ENCODE measurements at places on chromosomes 12 and 14.
A peak's percentile ranks its signal among the peaks of the same experiment; 100 is the strongest.

GRCh38 chr12:55610598-55610997 lies 26.1 kb upstream of the OR10P1 start:
- no peak for DNase-seq

- no peak for DNase-seq
Observed at GRCh38 chr12:109729371-109729781, 15.8 kb downstream of the FAM222A start.

DNA sequence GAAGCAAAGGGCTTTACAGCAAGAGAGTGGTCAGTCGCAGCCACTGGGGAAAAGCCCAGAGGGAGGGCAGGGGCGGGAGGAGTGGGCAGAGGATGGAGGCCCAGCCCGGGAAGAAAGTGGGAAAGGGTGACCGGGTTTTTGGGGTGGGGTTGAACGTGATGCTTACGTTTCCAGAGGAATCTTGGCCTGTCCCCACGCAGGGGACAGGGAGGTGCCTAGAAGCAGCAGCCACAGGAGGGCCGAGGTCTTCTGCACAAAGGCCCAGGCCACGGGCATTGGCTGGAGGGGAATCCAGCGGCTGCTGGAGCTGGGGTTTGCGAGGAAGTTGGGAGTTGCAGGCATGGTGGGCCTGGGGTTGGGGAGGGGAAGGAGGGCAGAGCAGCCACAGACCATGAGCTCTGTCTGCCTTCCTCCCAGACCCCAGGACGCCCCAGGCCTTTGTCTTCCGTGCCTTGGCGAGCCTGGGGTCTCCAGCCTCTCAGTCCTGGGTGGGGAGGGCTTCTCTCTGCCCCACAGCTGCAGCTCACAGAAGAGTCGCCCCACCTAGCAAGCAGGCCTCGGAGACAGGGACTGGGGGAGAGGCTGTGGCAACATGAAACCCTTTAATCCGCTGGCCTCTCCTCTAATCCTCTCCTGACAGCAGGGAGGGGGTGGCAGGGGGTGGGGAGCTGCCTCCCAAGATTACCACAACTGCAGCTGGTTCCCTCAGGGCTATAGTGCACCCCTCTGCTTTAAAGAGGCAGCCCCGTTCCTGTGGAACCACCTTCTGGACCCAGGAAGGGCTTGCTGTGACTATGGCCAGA lies at the start of gene CACNA2D4:
TSS of gene CACNA2D4 (minus strand) at position 572 of the 803 bp plus-strand sequence. CDS start at position 393, 179 bp downstream.
- DNase-seq = peak; percentile 48

GRCh38 chr14:78951602-78952001 lies 781.4 kb downstream of the NRXN3 start:
- DNase-seq = no peak

DNA sequence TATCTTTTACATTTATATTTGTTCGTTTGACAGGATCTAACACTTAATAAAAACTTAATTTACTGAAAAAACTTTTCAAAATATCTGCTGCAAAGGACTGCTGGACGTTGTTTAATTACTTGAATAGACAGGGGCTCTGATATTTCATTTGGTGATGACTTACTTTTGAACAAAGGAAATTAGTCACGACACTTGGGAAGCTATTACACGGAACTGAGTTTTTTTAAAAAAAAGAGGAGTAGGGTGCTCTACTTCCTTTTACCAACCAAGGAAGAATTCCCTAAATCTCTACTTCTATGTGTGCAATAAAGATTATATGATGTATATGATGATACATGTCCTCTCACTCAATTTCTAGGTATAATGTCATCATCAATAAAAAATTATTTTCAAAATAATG lies 4.7 kb downstream of the FGD6 start:
- DNase-seq = no peak

DNA sequence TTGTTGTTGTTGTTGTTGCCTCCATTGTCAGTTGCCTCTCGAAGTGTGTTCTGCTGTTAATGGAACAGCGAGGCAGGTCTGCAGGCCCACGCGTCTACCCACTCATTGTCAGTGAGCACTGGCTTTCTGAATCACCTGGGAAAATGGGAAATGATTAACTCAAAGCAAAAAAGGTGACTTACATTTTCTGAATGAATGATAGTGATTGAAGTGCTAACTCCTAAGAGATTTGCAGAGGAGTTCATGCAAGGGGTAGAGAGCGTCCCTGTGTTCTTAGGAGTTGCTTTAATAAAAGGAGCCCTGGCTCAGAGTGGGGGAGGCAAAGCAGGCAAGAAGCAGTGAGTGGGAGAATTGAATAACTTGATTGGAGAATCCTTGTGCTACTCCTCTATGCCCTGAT lies 177.6 kb downstream of the CAND1 start:
- no peak for DNase-seq

DNA sequence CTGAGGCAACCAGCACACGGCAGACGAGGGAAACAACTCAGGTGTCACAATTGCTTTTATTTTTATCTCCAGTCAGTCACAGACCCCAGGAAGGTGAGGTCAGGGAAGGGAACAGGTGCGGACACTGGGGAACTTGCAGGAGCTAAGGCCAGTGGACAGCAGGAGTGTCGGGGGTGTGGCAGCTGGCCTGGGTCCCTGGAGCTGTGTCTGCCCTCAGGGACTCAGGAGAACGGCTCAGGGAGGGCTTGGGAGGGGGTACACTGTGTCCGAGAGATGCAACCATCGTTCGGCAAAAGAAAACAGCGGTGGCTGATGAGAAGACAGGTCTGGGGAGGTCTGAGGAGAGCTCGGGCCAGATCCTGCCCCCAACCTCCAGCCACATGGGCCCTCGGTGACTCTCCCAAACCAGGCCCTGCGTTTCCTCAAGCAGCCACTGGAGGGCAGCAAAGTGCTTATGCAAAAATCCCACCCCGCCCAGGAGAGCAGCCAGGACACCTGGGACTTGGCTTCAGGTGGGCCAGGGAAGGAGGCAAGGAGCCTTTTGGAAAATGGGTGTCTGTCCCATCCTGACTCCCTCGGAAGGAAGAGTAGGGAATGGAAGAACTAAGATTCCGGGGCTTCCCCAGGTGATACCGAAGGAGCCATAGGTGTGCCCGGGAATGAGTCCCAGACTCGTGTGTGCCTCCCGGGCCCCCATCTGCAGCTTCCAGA lies 24.1 kb upstream of the BCDIN3D start:
- peak; percentile 78 for DNase-seq

DNA sequence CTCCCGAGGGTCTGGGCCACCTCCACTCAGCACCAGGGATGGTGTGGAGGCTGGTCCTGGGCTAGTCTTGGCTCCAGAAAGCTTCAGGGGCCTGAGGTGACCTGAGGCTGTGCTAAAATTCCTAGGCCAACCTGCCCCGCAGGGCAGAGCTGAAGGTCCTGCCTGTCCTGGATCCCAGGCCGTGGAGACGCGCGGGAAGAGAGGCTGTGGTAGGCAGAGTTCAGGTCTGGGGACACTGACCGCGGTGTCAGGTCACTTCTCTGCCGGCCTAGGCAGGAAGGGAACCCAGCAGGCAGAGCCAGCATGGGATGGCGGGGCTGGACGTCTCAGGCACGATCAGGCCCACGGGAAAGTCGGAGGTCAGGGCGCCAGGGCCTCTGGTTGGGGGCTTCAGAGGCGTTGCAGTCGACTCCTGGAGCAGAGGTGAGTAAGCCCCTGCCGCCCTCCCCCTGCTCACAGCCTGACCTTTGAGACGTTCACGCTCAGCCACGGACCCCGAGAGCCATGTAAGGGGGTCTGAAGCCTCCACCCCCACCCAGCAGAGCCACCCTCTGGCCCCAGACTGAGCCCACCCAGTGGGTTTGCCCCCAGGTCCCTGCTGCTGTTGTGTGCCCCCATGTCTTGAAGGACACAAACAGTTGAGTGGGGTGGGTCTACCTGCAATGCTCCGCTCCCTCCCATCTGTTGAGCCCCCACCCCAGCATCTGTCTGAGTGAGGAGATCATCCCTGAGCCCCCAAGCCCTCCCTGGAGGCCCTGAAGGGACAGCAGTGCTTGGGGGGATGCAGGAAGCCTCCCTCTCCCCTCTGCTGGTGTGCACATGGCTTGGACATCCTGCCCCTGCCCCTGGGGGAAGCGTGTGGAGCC lies 142.7 kb downstream of the KIF26A start:
- DNase-seq = peak; percentile 59

- no peak for DNase-seq
Observed at GRCh38 chr12:15556411-15557102, 232.6 kb downstream of the EPS8 start.

- DNase-seq = no peak
Observed at GRCh38 chr12:107900588-107900987, 126.1 kb downstream of the ASCL4 start.

GRCh38 chr12:13004986-13005385 lies 4.9 kb upstream of the HEBP1 start:
- no peak for DNase-seq

- DNase-seq = no peak
Observed at GRCh38 chr12:119660076-119660475, 7.9 kb upstream of the PRKAB1 start.

- DNase-seq = no peak
Observed at GRCh38 chr14:57171363-57171762, 97.3 kb downstream of the EXOC5 start.

- peak; percentile 48 for DNase-seq
Observed at GRCh38 chr12:8038659-8039114, 6.2 kb downstream of the FOXJ2 start.

- peak; percentile 95 for DNase-seq
Observed at GRCh38 chr12:2583091-2583497, 211.7 kb upstream of the FKBP4 start.

DNA sequence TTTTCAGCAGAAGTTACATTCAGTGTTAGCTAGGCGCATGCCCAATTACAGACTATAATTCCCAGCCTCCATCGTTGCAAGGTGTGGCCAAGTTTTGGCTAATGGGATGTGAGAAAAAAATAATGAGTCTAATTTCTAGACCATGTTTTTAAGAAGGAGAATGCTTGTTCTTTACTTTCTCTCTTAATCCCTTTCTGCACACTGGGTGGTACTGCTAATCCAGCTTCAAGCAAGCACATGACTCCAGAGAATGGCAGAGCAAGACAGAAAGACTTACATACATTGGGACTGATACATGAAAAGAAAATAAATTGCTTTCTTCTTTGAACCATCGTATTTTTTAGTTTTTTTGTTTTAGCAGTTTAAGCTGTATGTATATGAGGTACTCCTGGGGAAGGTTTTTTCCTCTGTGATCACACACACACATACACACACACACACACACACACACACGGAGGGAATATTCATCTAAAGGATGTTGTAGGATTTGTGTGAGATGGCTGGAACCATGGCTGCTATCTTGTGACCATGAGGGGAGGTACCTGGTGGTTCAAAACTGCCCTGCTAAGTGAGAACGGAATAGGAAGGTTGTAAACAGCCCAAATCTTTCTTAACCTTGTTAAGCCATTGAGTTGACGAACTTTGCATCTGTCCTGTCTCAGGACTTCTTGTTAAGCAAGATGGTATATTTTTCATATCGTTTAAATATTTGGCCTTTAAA lies 34.3 kb upstream of the LTA4H start:
- DNase-seq = no peak

GRCh38 chr14:71319666-71320065 lies 412.4 kb downstream of the PCNX1 start:
- DNase-seq = no peak

DNA sequence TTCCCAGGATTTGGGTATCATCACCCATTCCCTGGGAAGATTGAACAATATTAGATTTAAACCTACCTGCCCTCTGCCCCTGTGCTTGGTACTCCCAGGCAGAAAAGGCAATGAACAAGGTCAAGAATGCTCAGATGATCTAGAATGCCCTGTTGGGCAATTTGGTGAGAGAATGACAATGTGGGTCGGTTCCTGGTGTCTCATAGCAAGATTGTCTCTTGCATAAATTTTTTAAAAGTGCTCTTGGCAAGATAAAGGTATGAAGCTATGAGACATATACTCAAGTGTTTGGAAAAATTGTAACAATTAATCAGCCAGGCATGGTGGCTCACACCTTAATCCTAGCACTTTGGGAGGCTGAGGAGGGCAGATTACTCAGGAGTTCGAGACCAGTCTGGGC lies 86.0 kb upstream of the OTX2 start:
- DNase-seq = no peak

GRCh38 chr12:86196465-86196864 lies 59.7 kb downstream of the MGAT4C start:
- no peak for DNase-seq

GRCh38 chr14:51847489-51847796 lies 13.0 kb upstream of the GNG2 start:
- DNase-seq = no peak

DNA sequence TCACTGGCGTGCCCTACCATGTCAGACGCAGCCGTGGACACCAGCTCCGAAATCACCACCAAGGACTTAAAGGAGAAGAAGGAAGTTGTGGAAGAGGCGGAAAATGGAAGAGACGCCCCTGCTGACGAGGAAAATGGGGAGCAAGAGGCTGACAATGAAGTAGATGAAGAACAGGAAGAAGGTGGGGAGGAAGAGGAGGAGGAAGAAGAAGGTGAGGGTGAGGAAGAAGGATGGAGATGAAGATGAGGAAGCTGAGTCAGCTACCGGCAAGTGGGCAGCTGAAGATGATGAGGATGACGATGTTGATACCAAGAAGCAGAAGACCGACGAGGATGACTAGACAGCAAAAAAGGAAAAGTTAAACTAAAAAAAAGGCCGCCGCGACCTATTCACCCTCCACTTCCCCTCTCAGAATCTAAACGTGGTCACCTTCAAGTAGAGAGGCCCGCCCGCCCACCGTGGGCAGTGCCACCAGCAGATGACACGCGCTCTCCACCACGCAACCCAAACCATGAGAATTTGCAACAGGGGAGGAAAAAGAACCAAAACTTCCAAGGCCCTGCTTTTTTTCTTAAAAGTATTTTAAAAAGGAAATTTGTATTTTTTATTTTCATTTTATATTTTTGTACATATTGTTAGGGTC lies 13.2 kb downstream of the TRIP11 start:
- no peak for DNase-seq

DNA sequence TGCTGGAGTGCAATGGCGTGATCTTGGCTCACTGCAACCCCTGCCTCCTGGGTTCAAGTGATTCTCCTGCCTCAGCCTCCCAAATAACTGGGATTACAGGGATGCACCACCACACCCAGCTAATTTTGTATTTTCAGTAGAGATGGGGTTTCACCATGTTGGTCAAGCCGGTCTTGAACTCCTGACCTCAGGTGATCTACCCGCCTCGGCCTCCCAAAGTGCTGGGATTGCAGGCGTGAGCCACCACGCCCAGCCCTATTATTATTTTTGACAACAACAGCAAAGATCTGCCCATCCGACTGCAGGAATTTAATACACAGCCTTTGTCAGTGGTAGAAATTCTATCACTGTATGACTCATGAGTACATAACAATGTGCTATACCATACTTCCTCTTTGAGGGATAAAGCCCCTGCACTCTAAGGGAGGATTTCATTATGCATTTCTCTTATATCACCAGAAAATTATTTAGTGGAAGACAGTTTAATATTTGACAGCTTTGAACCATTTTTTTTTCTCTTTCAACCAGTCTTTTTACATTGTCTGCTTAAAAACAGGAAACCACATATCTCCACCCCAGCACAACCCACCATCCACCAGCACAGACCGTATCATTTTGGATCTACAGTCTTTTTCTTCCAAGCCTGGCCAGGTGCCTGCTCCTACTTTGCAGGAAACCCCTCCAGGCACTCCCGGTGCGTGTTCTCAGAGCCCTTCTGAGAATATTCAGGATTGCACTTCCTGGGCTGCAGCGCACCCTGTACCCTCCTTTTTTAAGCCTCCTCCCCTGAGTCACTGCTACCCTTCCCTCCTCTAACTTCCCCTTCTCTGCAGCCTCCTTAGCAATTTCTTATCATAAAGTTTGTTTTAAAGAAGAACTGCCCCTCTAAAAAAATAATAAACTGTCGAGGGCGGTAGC lies 594 bp downstream of the ARHGDIB start:
- DNase-seq = peak; percentile 61

Data from upper lobe of left lung (tissue), 6 donors.